NCI-H1092 (cell line): ENCODE measurements at places on chromosomes 1 and 21.

DNA sequence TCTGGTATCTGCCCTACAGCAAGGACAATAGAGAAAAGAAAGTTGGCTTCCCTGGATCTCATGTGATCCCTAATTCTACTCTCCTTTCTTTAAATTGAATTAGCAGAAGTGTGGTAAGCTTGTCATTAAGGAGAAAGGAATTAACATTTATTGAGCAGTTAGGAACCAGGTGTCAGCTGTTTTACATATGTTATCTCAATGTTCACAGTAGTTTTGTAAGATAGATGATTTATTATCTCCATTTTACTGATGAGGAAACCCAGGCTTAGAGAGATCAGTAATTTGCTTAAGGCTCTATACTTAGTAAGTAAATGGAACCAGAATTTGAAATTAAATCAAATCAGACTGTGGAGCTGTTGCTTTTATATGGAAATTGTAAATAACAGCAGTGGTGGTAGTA, 8.0 kb downstream of the XPR1 start:
- DNase-seq: no peak

DNA sequence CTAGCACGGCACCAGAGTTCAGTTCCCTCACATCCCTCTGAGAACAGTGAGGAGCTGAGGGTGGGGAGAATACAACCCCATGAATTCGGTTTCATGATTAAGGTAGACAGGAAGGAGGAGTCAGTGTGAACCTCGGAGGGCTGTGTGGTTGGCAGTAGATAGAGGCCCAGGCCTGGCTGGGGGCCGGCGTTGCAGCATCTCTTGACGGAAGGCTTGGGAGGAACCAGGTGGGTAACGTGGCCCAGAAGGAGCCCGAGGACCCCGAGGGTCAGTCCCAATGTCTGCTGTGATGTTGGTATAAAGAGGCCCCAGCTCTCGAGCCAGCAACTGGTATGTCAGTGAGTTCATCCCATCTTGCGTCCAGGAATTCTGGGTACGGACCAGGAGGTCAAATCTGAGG, 5.5 kb downstream of the PPOX start:
- no peak for DNase-seq

GRCh38 chr1:15475752-15476314, at the start of gene CELA2B:
TSS of gene CELA2B (plus strand) at chr1:15476104. CDS start at chr1:15476126, 22 bp downstream.
- no peak for DNase-seq

DNA sequence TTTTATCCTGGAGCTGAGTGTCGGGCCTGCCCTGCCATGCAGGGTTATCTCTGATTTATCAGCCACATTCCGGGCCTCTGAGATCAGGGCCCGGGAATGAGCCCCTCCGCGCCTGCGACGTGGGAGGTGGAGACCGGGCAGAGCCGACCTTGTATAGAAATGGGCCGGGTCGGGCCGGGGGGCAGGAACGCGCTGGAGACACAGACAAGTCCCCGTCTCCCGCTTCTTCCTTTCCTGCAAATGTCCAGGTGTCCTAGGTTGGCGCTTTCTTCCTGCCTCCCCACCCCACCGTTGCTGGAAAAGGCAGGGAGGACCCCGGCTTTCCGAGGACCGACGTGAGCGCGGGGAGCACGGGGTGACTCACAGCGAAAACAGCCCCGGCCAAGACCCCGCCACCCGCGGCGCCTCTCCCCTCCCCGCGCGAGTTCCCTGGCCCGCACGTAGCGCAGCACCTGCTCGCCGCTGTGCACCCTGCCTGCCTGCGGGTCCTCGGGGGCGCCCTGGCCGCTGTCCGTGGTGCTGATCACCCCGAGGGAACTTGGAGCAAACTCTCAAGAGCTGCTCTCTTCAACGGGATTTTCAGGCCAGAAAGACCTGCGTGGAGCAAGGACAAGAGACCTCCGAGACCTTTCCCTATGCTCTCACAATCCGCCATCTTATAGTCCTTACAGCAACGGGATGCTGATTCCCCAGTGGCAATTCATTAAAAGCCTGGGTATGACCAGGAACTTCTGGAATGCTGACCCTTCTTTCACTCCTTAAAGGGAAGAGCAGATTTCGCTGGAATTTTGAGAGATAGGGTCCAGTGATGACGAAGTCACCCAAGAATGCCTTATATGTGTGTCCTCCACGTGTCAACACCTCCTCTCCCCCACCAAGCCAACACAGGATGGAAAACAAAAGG, 475 bp upstream of the NPPB start:
- no peak for DNase-seq

GRCh38 chr1:119371815-119372214, 3.2 kb downstream of the HAO2 start:
- DNase-seq: no peak

- peak; percentile 41 for DNase-seq
Measured at GRCh38 chr1:204493145-204493983, 1.2 kb downstream of the PIK3C2B start.

GRCh38 chr1:9174243-9174642, 45.3 kb upstream of the GPR157 start:
- DNase-seq: no peak

- no peak for DNase-seq
Measured at GRCh38 chr1:202572867-202573266, 137.4 kb downstream of the SYT2 start.

DNA sequence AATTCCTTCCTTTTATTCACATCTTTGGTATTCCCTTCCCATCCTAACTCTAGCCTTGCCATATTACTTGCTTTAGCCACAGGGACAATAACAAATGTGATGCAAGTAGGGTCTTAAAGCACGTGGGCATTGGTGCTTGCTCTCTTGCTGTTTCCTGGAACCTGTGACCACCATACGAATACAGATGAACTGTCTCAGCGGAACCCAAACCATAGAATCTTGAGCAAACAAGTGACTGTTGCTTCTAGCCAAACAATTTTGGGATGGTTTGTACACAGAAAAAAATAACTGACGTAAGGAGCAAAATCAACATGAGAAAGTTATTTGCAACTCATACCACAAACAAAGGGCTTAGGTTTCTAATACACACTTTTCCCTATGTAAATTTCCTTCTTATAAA, 15.2 kb upstream of the VTCN1 start:
- DNase-seq: no peak

DNA sequence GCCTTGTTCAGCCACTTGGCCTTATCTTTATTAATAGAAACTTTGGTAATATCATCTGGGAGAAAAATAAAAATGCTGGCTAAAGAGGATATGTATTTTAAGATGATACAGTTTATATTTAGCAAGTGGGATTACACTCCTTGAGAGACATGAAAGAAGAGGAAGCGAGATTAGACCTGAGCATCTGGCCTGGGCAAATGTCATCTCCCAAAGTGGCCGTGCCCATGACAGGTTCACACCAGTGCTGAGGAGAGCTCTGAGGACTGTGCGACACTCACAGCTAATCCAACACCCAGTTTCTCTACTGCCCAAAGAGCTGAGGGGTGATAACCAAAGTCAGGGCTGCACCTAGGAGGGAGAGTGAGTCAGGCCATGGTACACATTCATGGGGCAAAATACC, 121.7 kb upstream of the DUSP10 start:
- DNase-seq: no peak

- DNase-seq: no peak
Measured at GRCh38 chr1:24754229-24754628, 9.0 kb downstream of the CLIC4 start.

DNA sequence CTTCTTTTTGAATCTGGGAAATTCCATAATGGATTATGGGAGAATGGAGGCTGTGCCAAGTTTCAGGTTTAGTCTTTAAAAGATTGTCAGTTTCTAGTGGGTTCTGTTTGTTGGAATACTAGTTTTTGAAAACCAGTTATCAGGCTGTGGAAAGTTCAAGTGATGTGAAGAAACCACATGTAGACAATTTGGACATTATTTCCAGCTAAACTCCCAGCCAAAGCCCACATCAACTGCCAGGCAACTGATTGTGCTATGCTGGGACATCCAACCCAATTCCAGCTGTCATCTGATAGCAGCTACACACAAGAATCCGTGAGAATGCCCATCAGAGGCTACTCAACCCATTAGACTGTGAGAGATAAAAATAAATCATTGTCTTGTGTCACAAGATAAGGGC, 546.1 kb upstream of the ADAMTS5 start:
- DNase-seq: no peak

- peak; percentile 69 for DNase-seq
Measured at GRCh38 chr1:192809307-192810252, 741 bp downstream of the RGS2 start.

DNA sequence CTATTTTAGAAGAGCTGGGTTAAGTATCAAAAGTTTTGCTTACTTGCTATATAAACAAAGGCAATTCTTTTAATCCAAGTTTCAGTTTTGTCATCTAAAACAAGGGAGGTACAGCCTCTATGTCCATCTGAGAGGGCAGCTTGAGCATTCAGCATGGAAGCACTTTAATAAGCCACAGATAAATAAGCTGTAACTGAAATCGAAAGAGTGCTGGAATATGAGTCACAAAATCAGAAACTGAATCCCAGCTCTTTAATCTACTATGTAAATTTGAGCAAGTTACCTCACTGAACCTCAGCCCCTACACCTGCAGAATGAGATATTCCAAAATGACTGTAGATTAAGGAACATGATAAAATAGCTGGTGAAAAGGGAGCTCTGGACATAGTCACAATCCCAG, 80.0 kb upstream of the HP1BP3 start:
- no peak for DNase-seq

- no peak for DNase-seq
Measured at GRCh38 chr1:231616667-231617066, 9.9 kb upstream of the DISC1 start.

DNA sequence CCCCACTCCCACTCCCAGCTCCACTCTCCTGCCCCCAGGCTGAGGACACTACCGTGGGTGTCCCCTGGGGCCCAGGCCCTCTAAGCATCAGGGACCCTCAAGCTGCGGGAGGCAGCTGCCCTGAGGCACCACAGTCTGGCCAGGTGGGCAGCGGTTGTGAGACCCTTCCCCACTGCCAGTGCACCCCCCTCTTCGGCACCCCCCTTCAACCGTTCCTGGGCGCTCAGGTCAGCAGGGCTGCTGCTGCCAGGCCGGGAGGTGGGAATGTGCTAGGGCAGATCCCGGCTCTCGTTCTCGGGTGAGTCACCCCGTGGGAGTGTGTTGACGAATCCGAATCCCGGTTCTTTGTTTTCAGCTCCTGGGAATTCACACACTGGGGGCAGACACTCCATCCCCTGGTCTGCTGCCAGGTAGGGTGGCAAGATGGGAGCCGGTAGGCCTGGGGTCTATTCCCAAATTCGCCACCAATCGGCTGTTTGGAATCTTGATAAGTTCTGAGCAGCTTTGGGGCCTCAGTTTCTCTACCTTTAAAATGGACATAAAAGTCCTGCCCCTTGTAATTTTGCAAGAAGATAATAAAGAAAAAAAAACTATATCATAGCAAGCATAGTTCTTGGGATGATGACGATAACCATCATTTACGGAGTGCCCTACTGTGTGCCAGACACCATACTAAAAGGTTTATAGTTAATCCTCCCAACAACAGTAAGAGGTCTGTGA, 28.5 kb upstream of the CASZ1 start:
- DNase-seq: no peak

GRCh38 chr1:35574655-35575415, 1.7 kb downstream of the TFAP2E start:
- DNase-seq: no peak

DNA sequence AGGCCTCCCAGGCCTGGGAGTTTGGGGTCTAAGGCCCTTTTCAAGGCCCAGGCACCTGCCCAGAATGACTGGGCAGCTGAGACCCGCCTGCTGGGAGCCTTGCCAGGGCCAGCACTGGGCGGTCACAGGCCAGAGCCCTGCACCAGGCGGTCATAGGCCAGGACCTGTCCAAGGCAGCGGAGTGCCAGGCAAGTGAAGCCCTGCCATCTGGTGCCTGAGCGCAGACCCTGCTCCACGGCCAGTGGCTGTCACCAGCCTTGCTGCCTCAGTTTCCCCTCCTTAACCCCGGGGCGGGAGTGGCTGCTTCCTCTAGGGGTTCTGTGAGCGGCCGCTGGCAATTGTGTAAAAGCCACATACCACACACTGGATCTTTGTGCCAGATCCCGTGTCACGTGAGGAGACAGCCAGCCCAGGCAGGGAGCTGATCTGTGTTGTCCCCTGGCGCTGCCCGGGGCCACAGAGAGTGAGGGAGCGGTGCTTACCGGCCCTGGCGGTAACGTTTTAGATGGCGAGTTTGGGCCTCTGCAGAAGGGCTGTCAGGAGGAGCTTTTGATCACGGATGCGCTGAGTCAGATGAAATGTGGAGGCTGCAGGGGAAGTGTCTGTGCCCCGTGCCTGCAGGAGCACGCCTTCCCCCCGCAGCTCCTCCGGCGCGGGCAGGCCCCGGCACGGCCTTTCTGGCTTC, 4.6 kb downstream of the COL18A1 start:
- DNase-seq: no peak

- DNase-seq: no peak
Measured at GRCh38 chr1:170239445-170239844, 93.7 kb downstream of the NTMT2 start.

DNA sequence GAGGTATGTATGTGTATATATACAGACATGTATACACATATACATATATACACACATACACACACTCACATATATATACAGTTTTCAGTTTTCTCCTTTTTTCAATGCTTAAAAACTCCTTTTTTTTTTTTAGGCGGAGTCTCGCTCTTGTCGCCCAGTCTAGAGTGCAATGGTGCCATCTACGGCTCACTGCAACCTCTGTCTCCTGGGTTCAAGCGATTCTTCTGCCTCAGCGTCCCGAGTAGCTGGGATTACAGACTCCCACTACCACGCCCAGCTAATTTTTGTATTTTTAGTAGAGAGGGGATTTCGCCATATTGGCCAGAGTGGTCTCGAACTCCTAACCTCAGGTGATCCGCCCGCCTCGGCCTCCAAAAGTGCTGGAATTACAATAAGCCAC, 27.0 kb downstream of the STYXL2 start:
- DNase-seq: no peak

GRCh38 chr1:59163268-59164092, 133.4 kb upstream of the FGGY start:
- DNase-seq: no peak

GRCh38 chr1:237448042-237448441, 406.1 kb downstream of the RYR2 start:
- no peak for DNase-seq

- DNase-seq: no peak
Measured at GRCh38 chr1:224430511-224431113, 4.0 kb downstream of the WDR26 start.
